ENCODE measurements at places on chromosomes 16 and 17.
A peak's percentile ranks its signal among the peaks of the same experiment; 100 is the strongest.

DNA sequence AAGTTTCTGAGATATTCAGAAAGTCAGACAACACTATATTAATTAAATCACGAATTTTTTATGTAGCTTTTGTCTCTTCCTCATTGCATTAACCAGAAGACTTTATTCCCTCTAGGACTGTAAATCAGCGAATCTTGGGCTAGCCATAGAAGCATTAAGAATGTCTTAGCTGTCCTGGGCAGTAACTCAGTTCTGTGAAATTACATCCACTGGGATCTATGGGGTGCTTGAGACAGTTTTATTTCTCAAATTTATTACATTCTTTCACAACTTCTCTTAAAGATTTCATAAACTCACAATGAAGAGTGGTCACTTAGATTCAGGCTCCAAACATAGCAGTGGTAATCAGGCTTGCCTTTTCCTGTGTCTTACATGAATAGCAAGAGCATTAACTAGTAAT lies 1153.4 kb downstream of the CDH8 start:
- no peak for DNase-seq

DNA sequence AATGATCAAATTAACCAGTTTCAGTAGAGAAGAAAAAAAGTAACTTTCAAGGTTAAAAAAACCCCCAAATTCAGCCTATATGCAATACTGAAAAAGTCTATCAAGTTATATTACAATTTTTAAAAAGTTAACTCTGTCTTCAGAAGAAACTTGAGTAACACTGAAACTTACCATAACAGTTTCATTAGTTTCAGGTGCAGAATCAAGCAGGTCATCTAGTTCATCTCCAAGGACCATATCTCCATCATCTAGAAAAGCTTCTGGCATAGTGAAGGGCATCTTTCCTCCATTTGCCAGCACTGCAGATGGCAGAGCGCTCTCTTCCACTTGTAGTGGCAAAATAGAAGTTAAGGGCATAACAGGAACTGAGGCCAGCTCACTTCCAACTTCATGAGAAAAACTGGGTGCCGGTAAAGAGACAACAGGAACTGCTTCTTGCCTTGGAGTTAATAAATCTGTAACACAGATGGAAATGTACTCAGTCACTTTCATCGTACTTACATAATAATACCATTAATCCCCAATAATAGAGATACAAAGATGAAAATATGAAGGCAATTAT lies 22.9 kb downstream of the ZC3H7A start:
- DNase-seq: no peak

DNA sequence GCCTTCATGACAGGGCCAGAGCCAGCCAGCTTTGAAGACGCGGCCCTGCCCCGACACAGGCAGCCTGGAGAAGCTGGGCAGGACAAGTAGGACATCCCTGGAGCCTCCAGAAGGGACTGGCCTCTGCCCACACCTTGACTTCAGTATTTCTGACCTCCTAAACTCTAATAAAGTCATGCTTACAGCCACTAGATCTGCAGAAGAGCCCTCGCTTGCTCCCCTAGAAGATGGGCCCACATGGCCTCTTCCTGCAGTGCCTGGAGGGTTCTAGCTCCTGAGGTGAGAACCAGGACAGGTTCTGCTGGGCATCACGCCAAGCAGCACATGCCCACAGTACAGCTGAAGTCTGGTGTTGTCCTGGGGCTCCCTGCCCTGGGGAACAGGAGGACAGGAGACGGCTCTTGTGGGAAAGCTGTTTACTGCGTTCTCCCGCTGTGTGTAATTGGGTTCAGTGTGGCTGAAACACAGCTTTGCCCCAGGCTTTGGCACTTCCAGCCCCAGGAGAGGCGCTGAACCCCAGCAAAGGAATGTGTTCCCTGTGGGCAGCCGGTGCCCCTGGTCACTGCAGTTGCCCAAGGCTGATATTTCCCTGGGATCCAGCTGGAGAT lies 2.6 kb downstream of the APRT start:
- no peak for DNase-seq

- peak; percentile 47 for DNase-seq
These were observed 631 bp downstream of the KREMEN2 start for GRCh38 chr16:2964475-2965336.

- DNase-seq: no peak
These were observed 62.9 kb downstream of the C16orf95 start for GRCh38 chr16:87254296-87254695.

DNA sequence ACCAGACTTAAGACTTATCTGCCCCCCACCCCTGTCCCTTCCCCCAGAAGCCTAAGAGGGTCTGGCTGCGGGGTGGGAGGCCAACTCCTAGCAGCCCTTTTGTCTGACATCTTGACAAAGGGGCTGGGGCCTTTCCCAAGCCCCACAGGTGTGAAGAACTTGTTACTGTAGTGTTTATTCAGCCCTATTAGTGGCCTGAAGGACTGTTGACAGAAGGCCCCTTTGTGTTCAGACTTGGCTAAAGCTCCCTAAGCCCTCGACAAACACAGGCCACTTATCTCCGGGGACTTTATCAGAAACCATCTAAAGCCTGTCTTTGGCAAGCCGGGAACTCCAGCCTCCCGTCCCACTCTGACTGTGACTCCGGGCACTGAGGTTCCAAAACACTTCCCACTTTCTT lies 129.8 kb downstream of the NTN1 start:
- DNase-seq: no peak

DNA sequence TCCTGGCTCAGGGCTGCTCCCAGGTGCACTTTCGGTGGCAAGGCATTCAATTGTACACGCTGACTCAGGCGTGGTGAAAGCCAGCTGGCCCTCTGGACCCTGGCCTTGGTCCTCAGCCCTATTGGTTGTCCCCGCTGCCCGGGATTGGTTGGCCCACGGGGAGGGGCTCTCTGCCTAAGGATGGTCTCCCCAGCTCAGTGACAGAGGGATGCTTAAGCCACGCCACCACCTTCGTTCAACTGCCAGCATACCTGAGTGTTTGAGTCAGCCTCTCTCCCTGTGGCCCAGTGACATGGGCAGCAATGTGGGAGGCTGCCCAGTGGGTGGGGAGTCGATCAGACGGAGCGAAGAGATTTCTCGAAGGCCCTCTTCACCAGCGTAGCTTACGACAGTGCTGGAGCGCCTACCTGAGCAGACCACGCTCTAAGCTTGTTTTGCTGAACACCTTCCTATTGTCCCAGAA lies 30.3 kb downstream of the IRF8 start:
- no peak for DNase-seq

GRCh38 chr16:57533431-57534336 lies 2.7 kb downstream of the CCDC102A start:
- no peak for DNase-seq

DNA sequence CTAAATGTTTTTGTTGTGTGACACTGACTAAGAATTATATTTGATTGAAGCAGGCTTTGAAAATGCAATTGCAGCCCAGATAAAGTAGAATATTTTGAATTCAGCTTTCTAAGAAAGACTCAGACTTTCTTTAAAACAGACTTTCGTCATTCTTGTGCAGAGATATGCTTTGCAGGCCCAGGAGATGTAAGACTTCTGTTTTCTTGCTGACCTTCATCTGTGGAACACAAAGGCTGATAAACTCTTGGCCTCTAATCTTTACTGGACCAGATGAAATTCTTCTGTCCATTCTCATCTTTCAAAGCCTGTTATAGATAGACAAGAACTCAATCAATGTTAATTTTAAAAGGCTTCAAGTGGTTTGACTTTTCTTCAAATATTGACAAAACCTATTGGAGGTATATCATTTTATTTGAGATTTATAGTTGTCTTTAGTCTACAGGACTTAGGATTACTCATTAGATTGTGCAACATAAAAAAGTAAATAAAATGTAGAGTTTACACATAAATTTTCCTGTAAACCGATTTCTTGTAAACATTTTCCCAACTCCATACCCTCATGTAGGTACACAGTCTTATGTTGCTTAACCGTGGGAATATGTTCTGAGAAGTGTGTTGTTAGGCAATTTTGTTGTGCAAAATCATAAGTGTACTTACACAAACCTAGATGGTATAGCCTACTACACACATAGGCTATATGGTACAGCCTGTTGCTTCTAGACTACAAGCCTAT lies 94.2 kb downstream of the MAP2K4 start:
- no peak for DNase-seq

DNA sequence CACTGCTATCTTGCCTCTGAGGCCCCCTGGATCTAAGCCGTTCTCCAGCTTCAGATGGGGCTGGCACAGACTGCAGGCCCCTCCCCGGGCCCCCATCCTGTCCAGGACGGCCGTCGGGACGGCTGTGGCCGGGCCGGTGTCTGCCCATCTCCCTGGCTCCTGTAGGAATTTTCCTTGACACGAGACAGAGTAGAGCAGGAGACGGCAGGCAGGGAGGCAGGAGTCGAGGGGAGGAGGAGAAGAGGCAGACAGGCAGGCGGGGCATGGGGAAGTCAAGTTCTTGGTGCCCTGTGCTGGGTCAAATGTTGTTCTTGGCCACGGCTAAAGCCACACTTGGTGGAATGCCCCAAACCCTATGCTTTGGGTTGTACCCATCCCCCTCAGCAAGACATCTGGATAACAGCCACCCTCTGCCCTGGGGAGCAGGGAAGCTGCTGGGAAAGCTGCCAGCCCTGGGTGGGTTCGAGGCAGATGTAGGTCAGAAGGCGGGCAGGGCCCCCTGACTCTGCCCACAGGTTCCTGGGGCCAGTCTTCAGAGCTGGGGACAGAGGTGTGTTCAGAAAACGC lies 4.0 kb downstream of the C1QTNF1 start:
- DNase-seq: no peak

DNA sequence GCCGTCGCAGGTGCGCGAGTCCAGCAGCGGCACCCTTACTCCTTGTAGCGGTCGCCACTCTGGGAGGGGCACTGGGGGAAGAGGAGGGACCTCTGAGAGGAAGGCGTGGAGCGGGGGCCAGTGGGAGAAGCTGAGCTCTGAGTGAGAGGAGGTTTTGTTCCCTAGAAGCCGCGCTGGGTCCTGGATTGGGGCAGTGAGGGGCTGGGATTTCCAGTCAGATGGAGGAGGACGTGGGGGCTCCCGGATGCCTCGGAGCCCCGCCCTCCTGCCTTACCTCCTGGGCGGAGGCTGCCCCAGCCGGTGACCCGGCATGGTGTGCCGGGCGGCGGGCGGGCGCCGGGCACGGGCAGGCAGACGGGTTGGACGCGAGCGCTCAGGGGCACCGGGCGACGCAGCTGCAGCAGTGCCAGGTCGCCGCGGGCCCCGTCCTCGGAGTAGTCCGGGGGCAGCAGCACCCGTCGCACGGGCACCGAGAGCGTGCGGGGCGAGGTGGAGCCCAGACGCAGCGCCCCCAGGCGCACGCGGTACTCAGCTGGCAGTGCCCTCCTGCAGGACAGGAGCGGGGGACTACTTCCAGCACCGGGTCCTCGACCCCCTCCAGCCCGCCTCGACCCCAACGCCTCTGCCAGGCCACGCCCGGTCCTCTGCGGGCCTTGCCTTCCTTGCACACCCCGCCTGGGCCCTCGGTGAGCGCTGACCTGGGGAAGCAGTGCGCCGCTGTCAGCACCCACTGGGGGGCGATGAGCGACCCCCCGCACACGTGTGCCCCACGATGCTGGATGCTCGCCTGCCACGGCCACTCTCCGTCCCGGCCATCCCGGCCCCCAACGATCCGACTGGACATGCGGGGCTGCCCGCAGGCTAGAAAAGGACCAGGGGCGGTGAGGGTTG lies 2.0 kb downstream of the PRSS33 start:
- DNase-seq: no peak

GRCh38 chr16:87227296-87227951 lies 89.8 kb downstream of the C16orf95 start:
- DNase-seq: no peak
